ENCODE measurements at places on chromosomes 5 and 9.

DNA sequence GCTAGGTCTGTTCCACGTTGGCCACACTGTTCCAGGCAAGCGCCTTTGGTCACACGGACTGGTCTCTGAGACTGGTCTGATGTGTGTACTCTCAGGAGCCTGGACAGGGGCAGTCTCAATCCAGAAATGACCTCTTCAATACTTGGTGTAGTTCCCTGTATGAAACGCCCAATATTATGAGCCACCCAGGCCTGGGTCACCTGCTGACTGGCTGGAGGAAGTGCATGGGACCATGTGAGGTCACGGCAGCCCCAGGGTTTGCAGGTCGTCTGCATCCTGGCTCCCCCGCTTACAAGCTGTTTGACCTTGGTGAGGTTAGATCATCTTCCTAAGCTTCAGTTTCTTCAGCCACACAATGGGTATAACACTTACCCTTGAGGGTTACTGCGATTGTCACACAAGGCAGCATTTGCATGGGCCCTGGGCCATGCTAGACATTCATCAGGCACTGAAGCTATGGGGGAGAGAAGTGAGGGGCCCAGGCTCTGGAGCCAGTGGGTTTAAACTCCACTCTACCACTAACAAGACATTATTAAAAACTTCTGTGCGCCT, 5.2 kb upstream of the GRHPR start:
- DNase-seq = no peak

DNA sequence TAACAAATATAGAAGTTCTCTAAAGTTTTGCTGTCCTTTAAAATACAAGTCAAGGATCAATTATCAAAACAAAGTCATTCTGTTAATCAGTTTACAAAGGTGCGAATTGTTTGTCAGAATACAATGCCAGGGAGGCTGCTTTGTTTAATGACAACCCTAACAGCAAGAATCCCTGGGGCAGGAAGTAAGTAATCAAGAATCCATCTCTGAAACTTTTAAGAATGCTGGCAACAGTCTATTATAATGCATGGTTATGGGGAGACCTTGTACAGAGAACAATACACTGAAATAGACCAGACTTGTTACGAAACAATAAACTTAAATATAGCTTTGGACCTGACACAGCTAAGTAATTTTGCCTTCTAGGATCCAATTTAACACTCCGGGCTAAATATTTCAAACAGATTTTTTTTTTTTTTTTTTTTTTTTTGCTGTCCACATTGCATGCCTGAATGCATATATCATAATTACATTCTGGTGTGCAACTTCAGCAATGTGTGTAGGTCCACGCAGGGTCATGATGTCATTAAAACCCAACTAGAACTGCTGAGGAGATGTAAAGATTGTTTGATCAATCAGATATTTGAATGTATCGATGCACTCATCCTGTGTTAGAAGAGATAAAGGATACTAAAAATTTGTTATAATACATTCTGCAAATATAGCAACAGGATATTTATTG, 421.3 kb downstream of the CETN3 start:
- no peak for DNase-seq

DNA sequence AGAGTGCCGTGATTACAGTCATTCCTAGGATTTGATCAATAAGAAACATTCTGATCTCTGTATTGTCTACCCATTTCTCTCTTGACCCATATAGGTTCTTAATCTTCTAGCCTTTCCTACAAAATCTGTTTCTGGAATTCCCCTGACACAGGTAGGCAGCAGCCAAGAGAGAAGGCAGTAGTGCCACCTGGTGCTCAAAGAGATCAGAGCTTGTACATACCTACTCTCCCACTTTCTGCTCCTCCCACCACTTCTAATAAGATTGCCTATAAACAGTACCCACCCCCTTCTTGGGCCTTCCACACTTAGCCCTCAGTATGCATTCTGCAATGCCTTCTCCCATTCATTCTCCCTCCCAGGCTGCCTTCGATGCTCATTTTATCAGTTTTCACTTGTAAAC, 117.4 kb upstream of the RORB start:
- no peak for DNase-seq

- DNase-seq = peak; percentile 88
Observed at GRCh38 chr5:38765399-38765861, 80.4 kb upstream of the OSMR start.

GRCh38 chr9:87512311-87512710, 14.6 kb downstream of the DAPK1 start:
- no peak for DNase-seq

- no peak for DNase-seq
Observed at GRCh38 chr9:15213249-15213648, 93.8 kb downstream of the TTC39B start.

DNA sequence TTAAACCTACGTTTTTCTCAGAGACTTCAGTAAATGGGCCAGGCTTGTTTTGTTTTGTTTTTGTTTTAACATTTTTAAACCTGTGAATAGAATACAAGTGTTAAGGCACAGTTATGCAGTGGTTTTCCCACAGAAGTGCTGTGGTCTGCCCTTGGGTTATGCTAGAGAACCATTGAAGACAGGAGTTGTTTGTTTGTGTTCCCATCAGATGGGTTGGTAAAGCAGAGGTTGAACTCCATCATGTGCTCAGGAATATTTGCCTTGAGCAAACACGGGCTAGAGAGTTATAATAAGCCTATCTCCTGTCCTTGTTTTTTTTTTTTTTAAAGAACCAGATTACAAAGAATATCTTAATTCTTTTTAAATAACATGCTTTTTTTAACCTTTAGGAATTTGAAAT, 28.5 kb downstream of the RHOBTB3 start:
- DNase-seq = peak; percentile 71

DNA sequence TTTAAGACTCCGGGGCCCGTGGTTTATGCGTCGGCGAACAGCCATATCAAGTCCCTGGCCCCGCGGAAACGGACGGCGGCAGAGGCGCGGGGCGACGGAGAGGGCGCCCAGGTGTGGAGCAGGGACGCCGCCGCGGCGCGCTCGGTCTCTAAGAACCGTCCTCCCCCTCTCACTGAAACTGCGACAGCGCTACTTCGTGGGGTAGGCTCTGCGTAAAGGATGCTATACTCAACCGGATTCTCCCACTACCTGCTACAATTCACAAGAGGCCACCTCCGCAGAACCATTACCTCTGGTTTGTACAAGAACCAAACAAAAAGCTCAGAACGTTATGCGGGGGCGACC, 404 bp downstream of the MRNIP start:
- DNase-seq = no peak

DNA sequence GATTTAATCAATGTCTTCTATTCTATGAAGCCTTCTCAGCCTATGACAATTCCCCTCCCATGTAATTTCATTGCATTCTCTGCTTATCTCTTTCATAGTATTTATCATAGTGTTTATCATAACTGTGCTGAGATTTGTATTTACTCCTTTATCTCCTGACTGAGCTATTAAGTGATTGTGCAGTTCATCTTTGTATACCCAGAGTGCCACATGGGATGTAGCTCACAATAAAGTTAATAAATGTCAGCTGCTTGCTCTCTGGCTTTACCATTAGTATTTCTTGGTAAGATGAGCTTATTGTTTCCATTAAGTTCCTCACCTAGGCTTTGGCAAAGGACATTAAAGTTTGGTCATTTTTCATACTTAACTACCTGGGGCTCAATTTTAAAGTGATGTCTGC, 275.1 kb upstream of the MPDZ start:
- no peak for DNase-seq

DNA sequence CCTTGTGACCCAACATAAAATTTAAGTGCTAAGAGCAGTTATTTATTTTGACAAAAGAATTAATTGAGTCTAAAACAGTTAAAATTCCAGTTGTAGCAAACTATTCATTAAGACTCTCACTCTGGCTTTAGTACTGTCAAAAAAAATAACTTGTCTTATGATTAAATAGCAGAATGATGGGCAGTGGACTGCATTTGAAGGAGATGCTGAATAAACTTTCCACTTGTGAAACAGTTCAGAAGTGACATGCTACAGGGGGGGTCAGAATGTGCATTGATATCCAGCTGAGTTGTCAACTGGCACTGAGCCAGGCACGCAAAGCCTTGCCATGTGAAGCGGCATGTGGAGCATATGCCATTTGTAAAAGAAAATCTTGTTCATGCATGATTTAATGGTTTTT, 76.0 kb downstream of the FCHO2 start:
- peak; percentile 94 for DNase-seq

DNA sequence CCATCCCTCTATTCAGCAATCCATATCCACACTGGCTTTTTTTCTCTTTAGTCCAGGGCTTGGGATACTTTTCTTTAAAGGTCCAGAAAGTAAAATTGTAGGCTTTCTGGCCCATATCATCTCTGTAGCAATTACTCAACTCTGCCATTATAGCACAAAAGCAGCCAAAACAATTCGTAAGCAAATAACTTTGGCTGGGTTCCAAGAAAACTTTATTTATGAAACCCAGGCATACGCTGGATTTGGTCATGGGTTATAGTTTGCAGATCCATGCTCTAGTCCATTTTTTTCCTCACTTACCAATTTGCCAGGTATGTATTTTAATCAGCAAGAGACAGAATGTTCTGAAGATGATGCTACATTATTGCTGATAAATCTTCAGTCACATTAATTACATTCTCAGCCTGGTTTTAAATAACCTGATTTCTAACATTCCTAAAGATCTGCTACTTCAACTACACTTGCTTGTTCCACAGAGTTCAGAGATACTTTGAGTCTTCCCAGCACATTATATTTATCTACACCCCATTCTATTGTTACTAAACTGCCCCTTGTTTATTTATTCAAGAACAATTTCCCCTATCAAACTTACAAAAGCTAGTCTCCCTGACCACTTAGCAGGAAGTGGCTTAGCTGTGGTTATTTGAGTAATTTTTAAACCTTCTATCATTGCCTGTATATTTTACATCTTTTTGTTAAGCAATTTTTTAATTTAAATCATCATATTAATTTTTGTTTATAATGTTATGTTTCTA, 161.0 kb downstream of the ISL1 start:
- DNase-seq = no peak

DNA sequence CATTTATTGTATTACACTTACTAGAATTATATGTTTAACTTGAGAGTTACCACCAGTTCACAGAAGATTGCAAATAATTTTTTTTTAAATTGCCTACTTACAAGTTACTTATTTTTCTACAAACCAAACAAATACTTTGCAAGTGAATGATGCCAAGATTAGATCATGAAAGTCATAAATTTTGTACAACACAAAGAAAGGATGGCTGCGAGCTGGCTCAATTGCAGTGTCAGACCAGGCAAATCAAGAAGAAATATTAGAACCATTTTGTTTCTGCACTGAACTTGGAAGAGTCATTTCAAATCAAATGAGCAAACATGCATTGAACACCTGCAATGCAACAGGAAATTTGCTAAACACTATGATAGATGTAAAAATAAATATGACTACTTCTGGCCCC, 97.3 kb downstream of the PLCXD3 start:
- peak; percentile 24 for DNase-seq

- DNase-seq = no peak
Observed at GRCh38 chr5:79581535-79581934, 30.7 kb upstream of the TENT2 start.

DNA sequence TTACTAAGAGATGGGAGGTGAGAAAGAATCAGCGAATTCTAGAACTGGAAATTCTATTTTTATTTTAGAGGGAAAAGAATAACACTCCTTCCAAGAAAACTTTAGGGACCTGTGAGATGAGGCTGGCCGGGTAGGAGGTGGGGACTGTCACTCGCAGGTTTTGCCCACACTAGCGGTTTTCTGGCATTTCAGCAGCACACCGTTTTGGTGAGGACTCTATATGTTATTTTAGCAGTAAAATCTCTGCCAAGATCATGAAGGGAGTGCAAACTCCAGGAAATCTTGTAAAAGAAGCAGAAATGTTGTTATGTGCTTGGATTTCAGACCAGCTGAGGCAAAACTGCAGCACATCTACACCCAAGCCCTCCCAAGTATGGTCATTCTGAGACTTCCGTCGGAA, 470.6 kb downstream of the PSAT1 start:
- DNase-seq = no peak

GRCh38 chr5:66945389-66946349, 250.9 kb downstream of the CD180 start:
- peak; percentile 8 for DNase-seq

DNA sequence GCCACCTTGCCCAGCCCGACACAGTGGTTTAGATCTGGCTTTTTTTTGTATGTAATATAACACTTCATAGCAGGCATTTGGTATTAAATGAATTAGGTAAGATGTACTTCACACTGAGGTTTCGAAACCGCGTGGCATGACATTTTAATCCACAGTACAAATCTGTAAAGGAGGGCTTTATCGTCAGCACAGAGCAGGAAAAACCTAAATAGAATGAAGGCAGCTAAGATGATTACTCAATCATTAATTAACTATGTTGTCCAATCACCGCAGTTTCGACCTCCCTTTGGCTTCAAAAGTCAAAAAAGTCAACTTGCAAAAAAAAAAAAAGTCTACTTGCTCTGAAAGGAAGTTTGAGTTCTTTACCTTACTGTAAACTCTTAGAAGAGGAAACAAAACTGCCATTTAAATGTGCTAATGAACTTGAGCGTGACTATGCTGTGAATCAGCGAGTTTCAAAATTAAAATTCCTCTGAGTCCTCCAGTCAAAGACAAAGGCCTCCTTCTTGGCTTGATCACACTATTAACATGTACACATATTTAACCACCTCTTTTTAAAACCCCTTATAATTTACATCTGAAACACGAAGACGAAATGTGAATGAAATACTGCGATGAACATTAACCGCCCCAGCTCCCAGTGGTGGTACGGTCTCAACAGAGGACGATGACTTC, 698 bp upstream of the SEC24A start:
- peak; percentile 60 for DNase-seq

- DNase-seq = no peak
Observed at GRCh38 chr5:87653242-87653641, 240.5 kb upstream of the CCNH start.

- no peak for DNase-seq
Observed at GRCh38 chr5:160961761-160962160, 109.8 kb upstream of the ATP10B start.

- DNase-seq = no peak
Observed at GRCh38 chr5:57486027-57486602, 3.5 kb upstream of the ACTBL2 start.

DNA sequence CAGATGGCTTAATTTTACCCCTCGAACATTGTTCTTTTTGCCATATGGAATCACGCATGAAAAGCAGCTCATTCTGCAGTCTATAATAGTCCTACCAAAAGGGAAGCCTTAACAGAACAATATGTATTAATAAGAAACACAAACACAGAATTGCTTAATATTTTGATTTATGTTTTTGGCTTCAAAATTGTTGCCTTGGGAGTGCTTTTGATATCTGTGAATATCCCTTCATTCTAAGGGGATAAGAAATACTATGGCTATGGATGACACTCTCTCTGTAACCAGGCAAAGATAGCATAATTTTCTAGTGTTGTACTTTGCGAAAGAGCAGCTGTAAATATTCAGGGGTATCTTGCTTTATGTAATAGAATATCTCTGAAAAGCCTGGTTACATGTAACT, 26.3 kb upstream of the CFAP95 start:
- DNase-seq = no peak

- DNase-seq = peak; percentile 41
Observed at GRCh38 chr5:140293091-140293848, 9.6 kb downstream of the PFDN1 start.

GRCh38 chr5:144088206-144089064, 82.0 kb downstream of the YIPF5 start:
- DNase-seq = peak; percentile 16

- no peak for DNase-seq
Observed at GRCh38 chr5:98899456-98899855, 29.4 kb downstream of the CHD1 start.
